ENCODE measurements at places on chromosomes 6 and 20.

DNA sequence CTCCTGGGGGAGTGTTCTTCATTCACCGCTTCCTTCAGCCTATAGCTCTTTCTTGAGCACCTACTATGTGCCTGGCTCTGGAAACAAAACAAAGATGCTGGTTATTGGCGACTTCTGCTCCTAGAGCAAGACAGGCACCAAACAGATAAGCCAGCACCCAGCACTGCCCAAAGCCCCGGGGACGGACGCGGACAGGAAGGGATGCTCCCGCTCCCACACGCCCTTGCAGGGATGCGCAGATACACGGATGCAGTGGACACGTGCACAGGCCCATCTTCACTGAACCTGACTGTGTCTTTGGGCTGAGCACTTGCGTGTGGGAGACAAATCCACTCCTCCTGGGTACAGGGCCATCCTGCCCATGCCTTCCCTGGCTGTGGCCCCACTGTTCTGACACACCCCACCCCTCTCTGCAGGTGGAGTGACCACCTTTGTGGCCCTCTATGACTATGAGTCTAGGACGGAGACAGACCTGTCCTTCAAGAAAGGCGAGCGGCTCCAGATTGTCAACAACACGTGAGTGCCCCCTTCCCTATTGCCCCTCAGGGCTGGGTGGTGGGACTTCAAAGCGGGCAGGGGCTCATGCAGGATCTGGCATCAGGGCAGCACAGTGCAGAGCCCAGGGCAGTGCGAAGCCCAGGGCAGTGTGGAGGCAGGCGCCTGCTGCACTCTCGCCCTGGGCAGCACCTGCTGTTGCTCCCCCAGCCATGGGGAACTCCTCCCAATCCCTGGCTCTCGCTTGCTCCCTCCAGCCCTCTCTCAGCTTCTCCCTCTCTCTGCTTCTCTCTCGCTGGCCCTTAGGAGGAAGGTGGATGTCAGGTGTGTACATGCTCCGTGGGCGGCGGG, 39.9 kb downstream of the SRC start:
- no peak for DNase-seq

DNA sequence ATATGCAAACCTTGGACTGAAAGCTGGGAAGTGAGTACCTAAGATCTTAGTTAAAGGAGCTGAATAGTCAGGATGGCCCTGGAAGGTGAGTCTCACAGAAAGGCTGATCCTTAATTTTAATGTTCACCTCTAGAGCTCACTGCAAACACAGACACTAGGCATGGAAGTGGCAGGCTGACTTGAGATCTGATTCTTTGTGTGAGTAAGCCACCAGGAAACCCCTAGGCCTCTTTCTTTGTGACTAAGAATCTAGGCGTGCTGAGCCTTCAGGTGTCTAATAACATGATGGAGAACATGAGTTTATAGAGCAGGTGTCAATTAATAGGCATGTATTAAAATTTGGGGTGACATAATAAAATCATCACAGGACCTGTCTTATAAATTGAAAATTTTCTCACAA, 642.2 kb downstream of the EYS start:
- DNase-seq: no peak

DNA sequence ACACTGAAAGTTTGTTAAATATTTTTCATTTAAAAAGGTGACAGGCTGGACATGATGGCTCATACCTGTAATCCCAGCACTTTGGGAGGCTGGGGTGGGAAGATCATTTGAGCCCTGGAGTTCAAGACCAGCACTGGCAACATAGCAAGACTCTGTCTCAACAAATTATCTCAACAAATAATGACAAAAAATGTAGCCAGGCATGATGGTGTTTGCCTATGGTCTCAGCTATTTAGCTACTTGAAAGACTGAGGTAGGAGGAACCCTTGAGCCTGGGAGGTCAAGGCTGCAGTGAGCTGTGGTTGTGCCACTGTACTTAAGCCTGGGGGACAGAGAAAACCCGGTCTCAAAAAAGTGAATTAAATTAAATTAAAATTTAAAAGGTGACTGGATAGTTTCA, 56.0 kb upstream of the C6orf118 start:
- DNase-seq: no peak

DNA sequence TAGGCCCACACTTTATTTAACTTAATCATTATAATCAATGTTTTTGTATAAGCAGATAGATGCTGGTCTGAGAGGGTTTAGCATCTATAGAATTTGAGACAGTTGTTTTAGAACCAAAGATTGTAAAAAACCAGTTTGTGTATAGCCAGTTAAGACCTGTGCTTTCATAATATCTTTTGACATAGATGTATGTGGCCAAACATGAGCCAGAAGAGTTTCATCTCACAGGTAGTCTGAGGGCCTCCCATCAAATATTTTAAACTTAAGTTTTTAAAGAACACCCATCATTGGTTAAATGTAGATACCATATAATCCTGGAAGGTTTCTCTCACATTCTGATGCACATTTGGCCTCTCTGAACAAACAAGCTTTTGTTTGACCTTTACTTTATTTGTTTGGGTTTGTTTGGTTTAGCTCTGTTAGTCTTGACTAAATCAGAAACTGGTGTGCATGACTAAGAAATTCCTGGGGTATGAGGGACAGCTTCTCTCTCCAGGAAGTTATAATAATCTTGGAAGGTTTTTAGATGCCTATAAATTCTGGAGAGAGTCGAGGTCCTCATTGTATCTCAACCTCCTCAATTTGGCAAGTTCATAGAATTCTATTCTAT, 58.0 kb upstream of the TMEM200A start:
- no peak for DNase-seq

DNA sequence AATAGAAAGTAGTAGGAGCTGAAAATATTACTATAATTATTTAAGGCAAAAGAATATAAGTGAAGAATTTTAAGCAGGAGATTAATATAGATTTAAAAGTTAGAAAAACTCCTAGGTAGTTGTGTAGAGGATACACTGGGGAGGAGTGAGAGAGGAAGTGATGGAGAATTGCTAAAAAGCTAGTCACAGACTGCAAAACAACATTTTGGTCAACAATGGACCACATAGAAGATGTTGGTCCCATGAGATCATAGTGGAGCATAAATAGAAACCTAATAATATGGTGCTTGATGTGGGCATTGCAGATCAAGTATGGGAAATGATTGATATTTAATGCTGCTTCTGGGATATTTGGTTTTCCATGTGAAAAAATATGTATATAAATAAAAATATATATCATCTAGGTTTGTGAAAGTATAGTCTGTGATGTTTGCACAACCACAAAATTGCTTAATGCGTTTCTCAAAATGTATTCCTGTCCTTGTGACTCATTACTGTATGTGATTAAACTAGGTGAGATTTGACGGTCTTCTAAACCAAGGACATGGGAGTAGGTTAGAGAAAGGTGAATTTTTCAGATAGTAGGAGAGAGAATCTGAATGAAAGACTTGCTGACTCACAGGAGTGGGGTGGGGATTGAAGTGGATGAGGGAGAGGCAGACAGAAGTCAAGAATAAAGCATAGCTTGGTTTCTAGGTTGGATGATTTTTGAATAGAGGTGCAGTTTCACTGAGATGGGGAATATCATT, 174.0 kb downstream of the BCKDHB start:
- no peak for DNase-seq

- DNase-seq: no peak
Measured at GRCh38 chr6:56689663-56690062, 47.0 kb upstream of the DST start.

GRCh38 chr6:36641543-36641942, 37.0 kb upstream of the CDKN1A start:
- DNase-seq: no peak

- no peak for DNase-seq
Measured at GRCh38 chr6:159045801-159046200, 1.0 kb upstream of the TAGAP start.

DNA sequence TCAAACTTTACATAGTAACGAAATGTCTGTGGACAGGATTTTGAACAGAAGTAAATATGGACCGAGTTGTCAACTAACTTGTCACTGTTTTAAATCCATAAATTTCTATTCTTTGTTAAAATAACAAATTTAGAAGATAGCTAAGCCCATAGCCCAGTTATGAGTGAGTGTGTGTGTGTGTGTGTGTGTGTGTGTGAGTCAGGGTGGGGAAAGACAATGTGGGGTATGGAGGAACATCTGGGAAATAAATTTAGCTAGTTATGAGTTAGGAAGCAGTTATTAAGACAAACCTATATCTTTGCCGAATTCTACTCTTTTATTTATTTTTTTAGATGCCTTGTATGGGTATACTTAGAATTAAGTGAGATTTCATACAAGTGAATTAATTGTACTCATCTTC, 9.0 kb downstream of the TPBG start:
- DNase-seq: no peak

DNA sequence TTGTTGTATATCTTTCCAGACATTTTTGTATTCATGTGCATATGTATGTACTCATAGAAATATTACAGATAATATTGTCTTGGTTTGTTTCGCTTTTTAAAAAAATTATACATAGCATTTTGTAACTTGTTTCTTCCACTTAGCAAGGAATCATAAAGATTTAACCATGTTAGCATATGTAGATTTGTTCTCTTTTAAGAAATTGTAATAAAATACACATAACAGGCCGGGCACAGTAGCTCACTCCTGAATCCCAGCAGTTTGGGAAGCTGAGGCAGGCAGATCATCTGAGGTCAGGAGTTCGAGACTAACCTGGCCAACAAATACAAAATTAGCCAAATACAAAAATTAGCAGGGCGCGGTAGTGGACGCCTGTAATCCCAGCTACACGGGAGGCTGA, 44.4 kb upstream of the CSE1L start:
- no peak for DNase-seq

GRCh38 chr6:137776786-137777686, 90.0 kb upstream of the TNFAIP3 start:
- no peak for DNase-seq

DNA sequence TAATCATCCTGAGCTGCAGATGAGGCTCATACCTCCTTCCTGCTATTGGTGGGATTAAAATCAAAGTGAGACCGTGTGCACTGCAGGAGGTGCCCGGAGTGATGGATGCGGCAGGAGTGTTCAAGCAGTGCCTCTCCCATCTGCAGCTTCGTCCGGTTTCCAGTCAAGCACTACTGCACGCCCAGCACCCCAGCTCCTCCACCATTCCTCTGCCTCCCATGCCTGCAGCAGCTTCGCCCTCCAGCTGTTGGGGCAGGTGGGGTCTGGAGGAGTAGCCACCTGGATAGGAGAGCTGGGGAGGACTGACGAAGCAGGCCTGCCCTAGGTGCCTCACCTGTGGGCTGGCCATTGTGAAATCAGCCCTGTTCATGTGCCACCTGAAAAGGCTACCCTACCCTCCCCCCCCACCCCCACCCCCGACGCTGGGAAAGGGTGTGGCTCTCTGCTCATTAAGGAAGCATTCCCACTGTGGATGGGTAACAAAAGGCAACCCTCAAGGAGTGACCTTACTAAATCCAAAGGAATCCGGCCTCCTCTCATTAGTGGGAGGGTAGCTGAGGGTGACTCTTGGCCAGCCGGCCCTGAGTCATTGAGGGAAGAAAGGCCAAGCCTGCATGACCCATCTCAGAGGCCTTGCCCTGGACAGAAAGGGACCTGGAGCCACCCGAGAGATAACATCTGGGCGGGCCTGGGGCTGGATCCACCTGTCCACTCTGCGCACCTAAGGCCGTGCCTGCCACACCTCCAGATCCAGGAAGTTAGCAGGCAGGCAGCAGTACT, 115.9 kb upstream of the ARMC2 start:
- no peak for DNase-seq

DNA sequence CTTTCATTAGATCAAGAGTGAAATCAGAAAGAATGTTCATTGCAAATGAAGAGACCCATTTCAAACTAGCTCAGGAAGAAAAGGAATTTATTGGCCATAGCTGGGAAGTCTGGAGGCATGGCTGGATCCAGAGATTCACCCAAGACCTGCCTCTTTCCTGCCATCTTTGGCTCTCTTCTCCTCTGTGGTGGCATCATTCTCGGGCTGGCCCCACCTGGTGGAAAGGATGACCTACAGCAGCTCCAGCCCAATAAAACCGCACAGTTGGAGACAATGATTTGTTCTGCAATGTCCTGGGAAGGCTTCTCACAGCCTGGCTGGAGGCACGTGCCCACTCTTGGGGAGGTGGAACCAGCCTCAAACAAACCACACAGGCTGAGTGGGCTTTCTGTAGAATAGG, 18.1 kb upstream of the FERMT1 start:
- DNase-seq: no peak

- no peak for DNase-seq
Measured at GRCh38 chr6:118280210-118280609, 267.9 kb upstream of the PLN start.

DNA sequence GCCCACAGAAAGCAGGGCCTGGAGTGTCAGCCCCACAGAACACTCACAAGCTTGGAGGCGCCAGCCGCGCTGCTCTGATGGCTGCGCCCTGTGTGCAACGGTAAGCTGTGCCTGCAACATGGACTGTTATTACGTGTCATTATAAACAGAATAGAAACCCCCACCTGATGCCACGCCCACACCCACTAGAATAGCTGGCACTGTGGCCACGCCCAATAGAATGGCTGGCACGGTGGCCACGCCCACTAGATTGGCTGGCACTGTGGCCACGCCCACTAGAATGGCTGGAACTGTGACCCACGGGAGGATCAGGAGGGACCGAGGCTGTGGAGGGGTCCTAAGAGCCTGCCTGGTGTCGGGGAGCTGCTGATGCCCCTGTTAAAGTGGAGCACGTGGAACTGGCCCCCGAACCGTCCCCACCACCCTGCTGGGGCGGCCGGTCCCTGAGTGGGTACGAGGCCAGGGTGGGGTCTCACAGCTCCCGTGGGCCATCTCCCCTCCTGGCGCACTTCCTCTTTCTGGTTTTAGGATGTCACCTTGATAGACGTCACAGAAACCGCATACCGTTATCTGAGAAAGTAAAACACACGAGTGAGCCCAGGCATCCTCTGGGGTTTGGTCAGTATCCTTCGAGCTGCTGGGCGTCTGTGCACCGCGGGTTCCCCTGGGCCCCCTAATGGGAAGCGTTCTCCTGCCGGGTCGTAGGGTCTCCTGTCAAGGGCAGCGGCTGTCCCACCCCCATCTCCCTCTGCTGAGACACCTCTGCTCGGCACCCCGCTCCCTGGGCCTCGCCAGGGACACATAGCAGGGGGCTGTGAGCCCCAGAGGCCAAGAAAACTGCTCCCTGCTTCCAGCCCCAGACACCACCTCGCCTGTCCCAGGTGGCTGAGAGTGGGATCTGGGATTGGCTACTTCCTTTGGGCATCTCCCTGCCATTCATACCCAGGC, 25.4 kb downstream of the SLC17A9 start:
- no peak for DNase-seq

DNA sequence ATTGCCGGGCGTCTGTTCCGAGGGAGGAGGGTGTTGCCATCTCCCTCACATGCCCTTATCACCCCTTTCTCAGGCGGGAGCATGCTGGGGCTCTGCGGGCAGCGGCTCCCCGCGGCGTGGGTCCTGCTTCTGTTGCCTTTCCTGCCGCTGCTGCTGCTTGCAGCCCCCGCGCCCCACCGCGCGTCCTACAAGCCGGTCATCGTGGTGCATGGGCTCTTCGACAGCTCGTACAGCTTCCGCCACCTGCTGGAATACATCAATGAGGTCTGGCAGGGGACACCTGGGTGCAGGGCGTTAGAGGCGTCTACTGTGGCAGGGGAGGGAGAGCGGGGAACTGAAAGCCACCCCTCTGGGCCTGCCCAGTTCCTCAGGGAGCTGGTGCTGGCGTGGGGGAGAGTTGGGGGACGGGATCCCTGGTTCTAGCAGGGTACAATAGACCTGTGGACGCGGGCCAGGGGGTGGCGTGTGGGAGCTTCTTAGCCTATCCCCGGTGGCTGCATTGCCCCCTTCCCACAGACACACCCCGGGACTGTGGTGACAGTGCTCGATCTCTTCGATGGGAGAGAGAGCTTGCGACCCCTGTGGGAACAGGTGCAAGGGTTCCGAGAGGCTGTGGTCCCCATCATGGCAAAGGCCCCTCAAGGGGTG, 697 bp downstream of the PPT2 start:
- DNase-seq: peak; percentile 41

GRCh38 chr6:157211603-157212455, 111.5 kb downstream of the TMEM242 start:
- DNase-seq: no peak

All from neural crest cell (in vitro differentiated cells).